Tibial artery (tissue), 4 donors: ENCODE measurements at places on chromosomes 3 and 15.

DNA sequence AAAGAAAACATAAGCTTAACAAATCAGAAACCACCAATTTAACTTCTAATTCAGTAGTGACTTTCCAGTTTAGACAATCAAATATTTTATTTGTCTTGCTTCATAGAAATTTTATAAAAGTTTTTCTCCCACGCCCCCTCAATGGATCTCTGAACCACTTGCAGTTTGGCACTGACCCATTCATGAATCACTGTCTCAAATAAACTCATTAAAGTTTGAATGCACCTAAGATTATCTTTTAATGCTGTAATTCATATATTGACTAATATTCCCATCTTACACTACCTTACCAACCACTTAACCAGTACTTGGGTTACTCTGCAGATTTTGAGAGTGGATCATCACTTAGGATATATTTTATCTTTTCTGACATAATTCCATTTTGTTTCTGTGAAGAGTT, 880.2 kb downstream of the OTOL1 start:
- DNase-seq = no peak
- H3K4me1 ChIP-seq = no peaks in the 10 kb centered on the region
- H3K27ac ChIP-seq = no peak overlapping the region

- no peaks in the 10 kb centered on the region for H3K4me1 ChIP-seq
- H3K27ac ChIP-seq = no peak overlapping the region
- H3K27me3 ChIP-seq = no peaks in the 10 kb centered on the region
- no peaks in the 10 kb centered on the region for H3K36me3 ChIP-seq
- no peak overlapping the region for H3K4me3 ChIP-seq
Measured at GRCh38 chr3:96428097-96428496, 386.3 kb upstream of the EPHA6 start.

GRCh38 chr3:120622870-120623726, 27.0 kb downstream of the NDUFB4 start:
- no peaks in the 10 kb centered on the region for H3K4me1 ChIP-seq
- H3K27me3 ChIP-seq = no peaks in the 10 kb centered on the region
- no peak overlapping the region for H3K4me3 ChIP-seq
- DNase-seq = no peak
- H3K27ac ChIP-seq = no peak overlapping the region

- DNase-seq = peak; percentile 61
- peak overlapping the region; percentile 43 for H3K4me3 ChIP-seq
- no peak overlapping the region for H3K27ac ChIP-seq
- H3K27me3 ChIP-seq = no peaks in the 10 kb centered on the region
- H3K4me1 ChIP-seq = peaks cover 11% of the 10 kb centered on the region
Measured at GRCh38 chr15:31483053-31483985, 156.7 kb downstream of the KLF13 start.

DNA sequence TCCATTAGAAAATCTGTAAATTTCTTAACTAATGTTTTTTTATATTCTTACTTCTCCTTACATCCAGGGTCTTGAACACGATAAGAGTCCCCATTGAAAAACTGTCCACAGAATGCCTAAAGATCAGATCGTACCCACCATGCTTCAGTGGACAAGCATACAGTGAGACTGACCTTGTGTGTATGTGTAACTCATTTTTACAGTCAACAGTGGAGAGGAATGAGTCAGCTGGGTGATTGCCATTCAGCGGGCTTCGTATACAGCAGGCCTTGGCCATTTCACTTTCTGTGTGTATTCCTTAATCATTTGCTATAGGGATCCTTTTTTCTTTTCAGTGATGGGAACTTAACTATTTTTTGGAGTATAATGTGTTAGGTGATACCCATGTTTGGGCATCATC, 10.6 kb downstream of the PARP14 start:
- no peak overlapping the region for H3K27ac ChIP-seq
- no peaks in the 10 kb centered on the region for H3K4me1 ChIP-seq
- no peak overlapping the region for H3K4me3 ChIP-seq

GRCh38 chr3:30302027-30302426, 304.4 kb upstream of the TGFBR2 start:
- H3K27me3 ChIP-seq = no peaks in the 10 kb centered on the region
- no peak for DNase-seq
- no peak overlapping the region for H3K27ac ChIP-seq
- H3K4me1 ChIP-seq = no peaks in the 10 kb centered on the region
- no peak overlapping the region for H3K4me3 ChIP-seq

DNA sequence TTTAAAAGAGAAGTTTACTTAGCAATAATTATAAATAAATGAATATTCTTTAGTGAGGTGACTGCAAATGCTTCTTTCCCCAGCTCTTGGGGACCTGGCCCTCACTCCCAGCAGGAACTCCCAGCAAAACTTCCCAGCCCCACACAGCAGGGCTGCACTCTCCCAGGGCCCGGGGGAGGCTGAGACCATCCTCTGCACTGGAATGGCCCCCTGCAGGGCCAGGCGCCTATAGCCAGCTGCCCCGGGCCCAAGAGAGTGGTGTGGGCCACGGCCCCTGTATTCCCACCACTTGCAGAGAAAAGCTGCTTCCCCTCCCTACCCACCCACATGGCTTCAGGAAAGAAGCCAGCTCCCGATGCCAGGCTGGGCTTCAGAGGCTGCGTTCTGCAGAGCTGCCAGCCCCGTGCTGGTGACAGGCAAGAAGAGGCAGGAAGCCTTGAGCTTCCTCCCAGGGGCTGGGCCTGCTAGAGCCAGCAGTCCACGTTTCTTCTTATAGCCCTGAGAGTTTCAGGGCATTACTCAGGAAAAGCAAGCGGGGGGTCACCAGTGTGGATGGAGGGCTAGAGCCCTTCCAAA, 20.0 kb downstream of the IDH2 start:
- DNase-seq = no peak
- no peak overlapping the region for H3K27ac ChIP-seq
- peaks cover 6% of the 10 kb centered on the region for H3K4me1 ChIP-seq
- no peaks in the 10 kb centered on the region for H3K27me3 ChIP-seq

GRCh38 chr3:159208050-159208449, 406.2 kb downstream of the MFSD1 start:
- no peak for DNase-seq
- no peaks in the 10 kb centered on the region for H3K36me3 ChIP-seq
- no peaks in the 10 kb centered on the region for H3K4me1 ChIP-seq
- no peaks in the 10 kb centered on the region for H3K27me3 ChIP-seq

DNA sequence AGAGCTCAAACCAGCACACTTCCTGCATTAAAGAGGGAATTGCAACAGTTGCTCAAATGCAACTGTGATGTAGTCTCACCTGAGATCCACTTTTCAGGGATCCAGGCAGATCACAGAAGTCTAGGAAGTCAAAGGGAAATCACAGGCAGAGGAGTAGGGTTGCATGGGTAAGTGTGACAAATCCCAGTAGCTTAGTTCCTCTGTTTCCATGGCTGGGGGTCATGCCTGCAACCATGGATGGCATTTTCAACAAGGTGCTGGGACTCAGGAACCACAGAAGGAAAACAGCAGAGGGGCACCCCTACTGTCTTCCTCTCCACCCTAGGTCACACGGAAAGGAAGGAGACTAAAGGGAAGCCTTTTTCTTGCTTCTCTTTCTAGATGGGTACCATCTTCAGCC, 36.5 kb upstream of the ARNT2 start:
- no peaks in the 10 kb centered on the region for H3K4me1 ChIP-seq
- DNase-seq = no peak
- H3K36me3 ChIP-seq = no peaks in the 10 kb centered on the region
- H3K27ac ChIP-seq = no peak overlapping the region
- H3K27me3 ChIP-seq = no peaks in the 10 kb centered on the region
- no peak overlapping the region for H3K4me3 ChIP-seq

DNA sequence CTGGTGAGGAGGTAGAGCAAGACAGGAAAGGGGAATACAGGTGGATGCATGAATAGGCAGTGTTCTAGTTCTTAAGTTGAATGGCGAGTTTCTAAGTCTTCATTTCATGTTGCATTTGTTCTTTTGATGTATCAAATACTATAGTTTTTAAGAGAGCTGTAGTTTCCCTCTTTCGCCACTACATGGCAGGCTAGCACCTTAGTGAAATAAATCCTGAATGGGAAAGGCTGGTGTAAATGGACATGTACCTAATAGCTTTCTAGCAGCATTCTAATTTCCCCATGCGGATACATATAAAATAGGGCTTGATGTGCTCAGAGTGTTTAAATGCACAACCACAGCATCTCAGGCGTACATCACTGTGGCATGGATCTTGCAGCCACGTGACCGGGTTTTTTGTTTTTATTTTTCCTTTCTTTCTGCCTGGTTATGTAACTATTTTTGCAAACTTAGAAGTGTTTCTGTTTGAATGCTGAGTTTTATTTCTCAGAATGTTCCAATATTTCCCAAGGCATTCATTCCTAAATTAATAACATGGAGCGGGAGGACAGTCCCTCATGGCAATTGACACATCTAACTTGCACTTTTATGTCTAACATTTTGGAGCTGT, 23.5 kb upstream of the CLN6 start:
- H3K36me3 ChIP-seq = no peaks in the 10 kb centered on the region
- H3K27me3 ChIP-seq = no peaks in the 10 kb centered on the region
- peaks cover 13% of the 10 kb centered on the region for H3K4me1 ChIP-seq
- H3K4me3 ChIP-seq = no peak overlapping the region
- DNase-seq = no peak

- DNase-seq = no peak
- H3K36me3 ChIP-seq = no peaks in the 10 kb centered on the region
- no peaks in the 10 kb centered on the region for H3K4me1 ChIP-seq
- H3K4me3 ChIP-seq = no peak overlapping the region
Measured at GRCh38 chr3:148937467-148938255, 53.7 kb upstream of the GYG1 start.

DNA sequence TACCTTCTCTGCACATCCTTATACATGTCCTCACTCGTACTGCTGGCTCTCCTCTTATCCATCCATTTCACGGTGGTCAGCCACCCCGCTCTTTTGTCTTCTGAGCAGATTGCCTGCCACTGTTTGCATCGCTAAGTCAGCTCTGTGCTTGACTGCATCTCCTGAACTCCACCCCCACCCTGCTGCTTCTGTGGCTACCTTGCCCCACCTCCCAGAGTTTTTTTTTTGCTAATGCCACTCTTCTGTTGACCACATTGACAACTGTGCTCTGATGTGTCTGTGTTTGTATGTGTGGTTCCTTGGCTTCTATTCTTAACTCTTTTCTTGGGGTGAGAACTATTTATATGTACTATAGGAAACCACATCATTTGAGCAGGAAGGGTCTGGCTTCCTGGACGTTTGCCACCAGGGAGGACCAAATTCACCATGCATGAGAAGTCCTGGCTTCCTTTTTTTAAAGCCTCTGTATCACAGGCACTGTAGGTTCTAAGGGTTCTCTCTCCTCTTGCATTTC, 12.8 kb upstream of the MTMR10 start:
- H3K36me3 ChIP-seq = no peaks in the 10 kb centered on the region
- H3K27ac ChIP-seq = no peak overlapping the region
- no peak overlapping the region for H3K4me3 ChIP-seq
- no peak for DNase-seq
- H3K4me1 ChIP-seq = no peaks in the 10 kb centered on the region
- H3K27me3 ChIP-seq = no peaks in the 10 kb centered on the region

- DNase-seq = no peak
- no peaks in the 10 kb centered on the region for H3K4me1 ChIP-seq
- H3K4me3 ChIP-seq = no peak overlapping the region
Measured at GRCh38 chr3:136409549-136409948, 159.4 kb downstream of the PCCB start.

DNA sequence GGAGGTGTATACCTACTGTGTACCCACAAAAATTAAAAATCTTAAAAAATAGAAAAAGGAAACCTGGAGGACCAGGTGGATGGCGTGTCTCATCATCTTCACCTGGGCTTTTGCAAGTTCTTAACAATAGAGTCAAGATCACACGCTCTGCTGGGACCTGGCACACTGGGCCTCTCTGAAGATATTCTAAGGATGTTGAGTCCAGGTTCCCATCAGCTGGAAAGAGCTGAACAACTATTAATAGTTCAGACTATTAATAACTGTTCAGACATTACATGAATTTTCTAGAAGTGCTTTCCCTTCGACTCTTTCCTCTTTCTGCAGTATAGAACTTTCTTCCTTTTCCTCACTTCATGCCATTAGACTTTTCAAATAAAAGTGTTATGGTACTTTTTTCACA, 320.2 kb upstream of the IL12A start:
- no peaks in the 10 kb centered on the region for H3K36me3 ChIP-seq
- no peaks in the 10 kb centered on the region for H3K27me3 ChIP-seq
- no peak overlapping the region for H3K4me3 ChIP-seq
- peak overlapping the region; percentile 49 for H3K27ac ChIP-seq

DNA sequence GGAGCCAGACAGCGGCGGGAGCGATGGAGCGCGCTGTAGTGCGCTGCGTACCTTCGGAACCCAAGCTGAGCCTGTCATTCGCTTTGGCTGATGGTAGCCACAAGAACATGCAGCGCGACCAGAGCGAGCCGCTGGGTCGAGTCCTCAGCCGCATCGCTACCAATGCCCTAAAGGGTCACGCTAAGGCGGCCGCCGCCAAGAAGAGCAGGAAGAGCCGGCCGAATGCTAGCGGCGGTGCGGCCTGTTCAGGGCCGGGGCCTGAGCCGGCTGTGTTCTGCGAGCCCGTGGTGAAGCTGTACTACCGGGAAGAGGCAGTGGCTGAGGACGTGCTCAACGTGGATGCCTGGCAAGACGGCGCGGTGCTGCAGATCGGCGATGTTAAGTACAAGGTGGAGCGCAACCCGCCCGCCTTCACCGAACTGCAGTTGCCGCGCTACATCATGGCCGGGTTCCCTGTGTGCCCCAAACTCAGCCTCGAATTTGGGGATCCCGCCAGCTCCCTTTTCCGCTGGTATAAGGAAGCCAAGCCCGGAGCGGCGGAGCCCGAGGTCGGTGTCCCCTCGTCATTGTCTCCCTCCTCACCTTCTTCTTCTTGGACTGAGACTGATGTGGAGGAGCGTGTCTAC, 498 bp downstream of the PDE12 start:
- no peaks in the 10 kb centered on the region for H3K27me3 ChIP-seq
- H3K4me1 ChIP-seq = peaks cover 28% of the 10 kb centered on the region
- H3K27ac ChIP-seq = peak overlapping the region; percentile 83
- peaks cover 16% of the 10 kb centered on the region for H3K36me3 ChIP-seq
- H3K4me3 ChIP-seq = peak overlapping the region; percentile 77
- DNase-seq = no peak

DNA sequence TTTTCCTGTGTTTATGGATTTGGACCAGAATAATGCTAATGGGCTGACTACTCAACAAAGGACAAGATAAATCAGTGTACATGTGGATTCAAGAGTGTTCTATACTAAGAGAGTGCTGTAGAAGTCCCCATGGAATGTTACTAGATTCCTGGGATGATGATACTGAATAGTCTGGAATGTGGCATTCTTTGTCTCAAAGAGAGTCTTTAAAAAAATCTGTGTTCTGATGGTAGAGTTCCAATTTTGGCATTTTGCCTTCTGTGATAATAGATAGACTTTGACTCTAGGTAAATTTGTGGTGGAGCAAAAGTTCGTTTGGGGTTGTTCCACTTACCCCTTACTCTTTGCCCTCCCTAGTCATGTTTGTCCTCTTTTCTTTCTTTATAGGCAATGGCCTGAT, 43.7 kb downstream of the NMD3 start:
- H3K27me3 ChIP-seq = no peaks in the 10 kb centered on the region
- no peak for DNase-seq
- no peaks in the 10 kb centered on the region for H3K4me1 ChIP-seq
